ENCODE measurements at places on chromosomes 2 and 18.

GRCh38 chr2:31197166-31197565, 20.1 kb downstream of the CAPN14 start:
- no peak for DNase-seq

GRCh38 chr2:73225513-73226360, 7.3 kb downstream of the PRADC1 start:
- DNase-seq: no peak

- DNase-seq: no peak
Measured at GRCh38 chr2:42124011-42124785, 45.0 kb upstream of the EML4 start.

DNA sequence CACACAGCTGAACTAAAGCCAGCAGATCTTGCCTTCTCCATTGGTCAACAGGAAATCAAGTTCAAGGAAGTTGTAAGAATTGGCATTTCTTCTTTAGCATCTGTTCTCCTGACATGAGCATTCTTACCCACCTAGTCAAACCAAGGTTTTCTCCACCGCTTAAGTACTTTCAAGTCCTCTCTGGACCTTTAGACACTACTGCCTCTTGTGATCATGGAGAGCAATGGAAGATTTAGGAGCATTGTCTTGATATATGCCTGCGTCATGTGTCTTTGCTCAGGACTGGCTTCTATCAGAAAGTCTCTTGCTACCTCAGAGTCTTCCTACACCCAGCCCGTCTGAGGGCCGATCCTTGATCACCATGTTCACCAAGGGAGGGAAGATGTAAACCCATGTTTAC, 262.2 kb downstream of the PHLPP1 start:
- no peak for DNase-seq

DNA sequence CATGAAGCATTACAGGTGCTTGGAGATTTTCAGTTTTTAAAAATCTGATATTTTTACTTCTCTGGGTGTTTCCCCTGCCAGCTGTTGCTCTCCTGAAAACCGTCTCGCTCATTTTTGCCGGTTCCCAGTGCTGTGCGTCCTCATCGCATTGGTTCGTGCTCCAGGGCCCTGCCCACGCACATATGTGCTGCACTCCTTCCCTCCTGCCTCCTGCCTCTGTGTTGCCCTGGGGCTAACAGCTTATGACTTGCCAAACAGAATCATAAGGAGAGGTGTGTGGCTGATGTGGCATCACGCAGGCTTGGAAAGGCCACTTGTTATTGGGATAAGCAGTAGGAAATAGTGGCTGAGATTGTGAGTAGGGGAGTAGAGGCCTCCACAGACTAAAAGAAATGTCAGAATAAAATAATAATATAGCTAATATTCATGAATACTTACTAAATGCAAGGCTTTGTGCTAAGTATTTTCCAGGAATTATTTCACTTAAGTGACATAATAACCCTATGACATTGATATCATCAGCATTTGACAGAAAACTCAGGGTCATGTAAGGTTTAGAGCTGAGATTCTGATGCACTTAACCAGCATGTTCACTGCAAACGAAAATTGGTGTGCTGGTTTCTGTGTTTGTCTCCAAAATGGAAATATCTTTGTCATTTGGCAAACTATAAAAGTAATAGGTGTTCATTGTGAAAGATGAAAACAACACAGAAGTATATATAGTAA, 53.5 kb downstream of the SLC4A1AP start:
- DNase-seq: no peak

- no peak for DNase-seq
Measured at GRCh38 chr2:212145121-212145520, 393.5 kb downstream of the ERBB4 start.

DNA sequence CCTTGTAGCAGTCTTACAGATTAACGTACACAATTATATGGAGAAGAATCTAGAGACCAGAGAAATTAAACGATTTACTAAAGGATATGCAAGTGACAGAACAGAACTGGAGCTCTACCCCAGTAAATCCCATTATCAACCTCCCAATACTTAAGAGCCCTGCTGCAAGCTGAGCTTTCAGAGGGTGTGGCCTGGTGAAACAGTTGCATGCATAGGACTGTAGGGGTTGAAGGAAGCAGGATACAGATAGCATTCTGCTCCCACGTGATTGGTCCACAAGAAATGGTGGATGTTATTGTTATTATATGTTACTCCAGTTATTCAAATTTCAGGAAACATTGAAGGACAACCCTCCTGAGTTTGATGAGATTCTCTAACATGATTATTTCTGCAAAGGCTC, 210.8 kb upstream of the THUMPD2 start:
- DNase-seq: no peak

- no peak for DNase-seq
Measured at GRCh38 chr2:221258464-221258863, 313.6 kb downstream of the EPHA4 start.

DNA sequence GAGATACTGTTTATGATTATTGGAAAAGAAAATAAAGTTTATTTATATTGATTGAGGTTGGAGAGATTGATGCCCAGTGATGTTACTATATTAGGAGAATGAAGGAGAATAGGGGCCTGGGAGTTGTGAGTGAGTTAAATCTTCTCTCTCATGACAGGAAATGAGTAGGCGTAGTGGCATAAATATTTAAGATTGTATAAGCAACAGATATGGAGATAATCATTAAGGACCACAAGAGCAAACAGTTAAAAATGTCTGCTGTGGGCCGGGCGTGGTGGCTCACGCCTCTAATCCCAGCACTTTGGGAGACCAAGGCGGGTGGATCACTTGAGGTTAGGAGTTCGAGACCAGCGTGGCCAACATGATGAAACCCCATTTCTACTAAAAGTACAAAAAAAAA, 62.7 kb downstream of the PTRHD1 start:
- DNase-seq: no peak

GRCh38 chr18:76402026-76402990, 92.7 kb downstream of the ZNF516 start:
- DNase-seq: no peak

GRCh38 chr2:180001726-180002125, 5.4 kb downstream of the CWC22 start:
- DNase-seq: no peak

- no peak for DNase-seq
Measured at GRCh38 chr2:235051436-235052260, 99.8 kb downstream of the SH3BP4 start.

GRCh38 chr2:182767578-182767977, 51.5 kb downstream of the DNAJC10 start:
- DNase-seq: no peak

DNA sequence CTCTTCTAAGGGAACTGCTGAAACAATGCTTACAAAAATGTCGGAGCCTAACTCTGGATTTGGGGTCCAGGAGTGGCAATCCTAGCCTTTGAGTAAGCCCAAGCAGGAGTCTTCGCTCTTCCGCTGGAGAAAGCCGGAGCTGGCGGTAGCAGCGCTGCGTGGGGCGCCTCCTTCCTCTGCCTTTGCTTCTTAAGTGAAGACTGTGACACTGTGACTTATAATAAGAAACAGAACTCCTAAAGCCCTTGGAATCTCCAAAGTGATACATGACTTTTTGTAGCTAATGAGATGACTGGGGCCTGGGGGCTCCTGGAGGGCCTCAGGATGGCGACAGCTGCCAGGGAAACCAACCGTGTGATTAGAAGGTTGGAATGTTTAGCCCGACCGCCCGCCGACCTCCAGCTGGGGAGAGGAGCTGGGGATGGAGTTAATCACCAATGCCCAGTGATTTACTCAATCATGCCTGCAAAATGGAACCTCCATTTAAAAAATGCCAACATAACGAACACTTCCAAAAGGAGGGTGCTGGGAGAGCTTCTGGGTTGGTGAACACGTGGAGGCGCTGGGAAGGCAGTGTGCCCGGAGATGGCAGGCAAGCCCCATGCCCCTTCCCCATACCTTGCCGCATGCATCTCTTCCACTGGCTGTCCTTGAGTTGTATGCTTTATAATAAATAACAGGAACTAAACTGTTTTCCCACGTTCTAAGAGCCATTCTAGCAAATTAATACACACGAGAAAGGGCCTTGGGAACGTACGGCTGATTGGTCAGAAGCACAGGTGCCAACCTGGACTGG, 29.0 kb upstream of the MAL start:
- no peak for DNase-seq

DNA sequence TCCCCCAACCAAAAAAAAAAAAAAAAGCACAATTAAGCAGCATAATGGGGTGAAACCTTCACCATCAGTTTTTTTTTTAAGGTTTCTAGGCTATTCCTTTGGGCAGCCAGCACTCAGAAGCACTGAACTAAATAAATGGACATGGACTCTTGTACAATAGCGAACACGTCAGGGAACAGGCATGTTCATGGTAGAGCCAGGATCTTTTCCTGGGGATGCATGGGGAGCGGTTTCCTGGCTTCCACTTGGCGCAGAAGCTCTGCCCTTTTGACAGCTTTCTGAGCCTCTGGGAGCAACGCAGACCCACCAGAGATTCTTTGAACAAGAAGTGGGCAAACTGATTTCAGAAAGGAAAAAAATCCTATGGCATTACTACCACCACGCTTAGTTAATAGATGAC, 35.0 kb downstream of the ALPK2 start:
- no peak for DNase-seq

GRCh38 chr18:74951165-74951760, 257.7 kb downstream of the PTGR3 start:
- no peak for DNase-seq

DNA sequence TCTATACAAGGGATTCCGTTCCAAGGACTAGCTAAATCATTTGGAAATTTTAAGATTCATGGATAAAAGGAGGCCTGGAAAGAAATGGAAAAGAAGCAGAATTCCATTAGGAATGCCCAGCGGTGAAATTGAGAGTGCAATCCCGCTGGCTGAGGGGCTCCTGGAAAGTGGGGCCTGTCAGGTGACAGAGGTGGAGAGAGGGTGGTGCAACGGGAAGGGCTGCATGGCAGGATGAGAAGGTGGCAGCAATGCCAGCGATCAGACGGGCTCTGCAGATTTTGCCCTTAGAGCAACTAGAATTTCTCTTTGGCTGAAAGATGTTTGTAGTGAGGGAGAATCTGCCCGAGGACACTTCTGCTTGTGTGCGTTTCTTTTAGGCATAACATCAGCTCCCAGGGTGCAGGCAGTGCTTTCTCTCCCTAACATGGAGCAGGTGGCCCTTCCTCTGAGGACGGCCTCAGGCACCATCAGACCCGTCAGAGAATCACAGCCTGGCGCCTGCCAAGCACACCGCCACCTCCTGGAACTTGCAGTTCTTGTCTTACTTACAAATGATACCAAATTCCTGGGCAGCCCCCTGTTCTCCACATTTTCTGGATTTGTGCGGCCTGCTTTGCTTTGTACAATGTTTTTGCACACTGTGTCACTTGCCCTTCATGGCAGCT, 261.6 kb downstream of the NDUFA10 start:
- DNase-seq: no peak

DNA sequence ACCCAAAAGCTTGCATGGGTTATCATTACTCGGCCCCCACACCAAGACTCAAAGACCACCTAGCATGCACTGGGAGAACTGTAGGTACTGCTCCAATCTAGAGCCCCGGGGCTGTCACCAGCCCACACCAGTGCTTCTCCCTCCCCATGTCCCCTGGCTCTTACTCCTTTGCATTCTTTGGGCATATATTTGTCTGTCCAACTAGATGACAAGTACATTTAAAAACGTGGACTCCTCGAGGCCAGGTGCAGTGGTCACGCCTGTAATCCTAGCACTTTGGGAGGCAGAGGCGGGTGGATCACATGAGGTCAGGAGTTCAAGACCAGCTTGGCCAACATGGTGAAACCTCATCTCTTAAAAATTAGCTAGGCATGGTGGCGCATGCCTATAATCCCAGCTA, 7.8 kb downstream of the AFG3L2 start:
- no peak for DNase-seq

DNA sequence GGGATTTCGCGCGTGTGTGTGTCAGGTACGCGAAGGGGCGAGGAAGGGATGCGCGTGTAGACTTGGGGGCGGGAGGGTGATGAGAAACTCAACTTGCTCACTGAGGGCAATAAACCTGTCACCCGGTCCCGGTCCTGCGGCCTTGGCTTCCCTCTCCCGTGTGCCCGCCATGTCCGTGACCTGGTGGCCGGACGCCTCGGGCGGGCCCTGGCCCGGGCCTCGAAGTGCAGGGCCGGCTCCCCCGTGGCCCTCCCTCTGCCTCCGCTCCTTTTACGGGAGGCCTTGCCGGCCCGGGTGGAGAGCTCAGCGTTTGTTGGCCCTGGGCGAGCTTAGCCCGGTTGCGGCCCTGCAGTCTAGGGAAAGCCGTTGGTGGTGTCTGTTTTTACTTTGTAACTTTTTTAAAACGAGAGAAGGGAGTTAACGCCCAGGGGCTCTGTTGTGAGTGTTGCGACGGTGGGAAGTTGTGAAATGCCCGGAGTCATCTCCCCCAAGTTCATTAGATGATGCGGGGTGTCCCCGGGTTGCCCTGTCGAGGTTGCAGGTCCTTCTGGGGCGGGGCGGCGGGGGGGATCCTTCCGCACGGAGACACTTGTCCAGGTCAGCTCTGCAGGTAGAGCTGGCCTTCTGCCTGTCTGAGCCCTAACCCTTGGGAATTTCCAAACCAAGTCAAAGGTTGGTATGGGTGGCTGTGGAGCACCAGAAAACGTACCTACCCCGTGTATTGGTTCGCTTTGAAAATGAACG, 883 bp downstream of the SMCHD1 start:
- DNase-seq: peak; percentile 58

DNA sequence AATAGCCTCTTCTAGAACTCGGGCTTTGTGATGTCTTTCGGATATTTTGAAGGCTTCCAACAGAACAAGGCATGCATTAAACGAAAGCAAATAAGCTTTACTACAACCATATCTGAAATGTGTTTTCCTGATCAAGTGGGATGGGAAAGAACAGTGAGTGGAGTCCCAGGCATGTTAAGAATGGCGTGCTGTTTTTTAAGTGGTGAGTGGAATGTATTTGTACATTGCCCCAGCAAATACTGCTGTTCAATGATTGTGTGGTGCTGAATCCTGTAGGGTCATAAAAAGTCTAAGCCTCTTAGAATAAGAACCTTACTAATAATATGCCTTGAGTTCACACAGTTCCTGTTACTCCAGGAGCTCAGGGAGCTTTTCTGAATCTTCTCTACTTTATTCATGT, 52.5 kb downstream of the POMC start:
- DNase-seq: no peak

DNA sequence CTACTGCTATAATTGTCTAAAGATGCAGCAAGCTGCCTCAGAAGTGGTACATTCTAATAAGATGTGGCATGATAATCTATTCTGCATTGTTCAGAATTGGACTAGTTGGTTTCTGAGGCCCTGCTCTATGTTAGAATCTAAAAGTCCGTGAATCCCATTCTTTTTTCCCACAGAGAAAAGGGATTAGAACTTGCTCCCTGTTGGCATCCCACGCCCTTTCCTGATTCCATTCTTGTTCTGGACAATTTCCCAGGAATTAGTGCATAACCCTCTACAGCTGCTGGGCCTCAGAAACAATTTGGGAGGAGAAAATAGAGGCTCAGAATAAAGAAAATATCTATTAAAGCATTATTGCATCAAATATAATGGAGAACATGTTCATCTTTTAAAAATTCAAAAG, 282.7 kb downstream of the NRXN1 start:
- no peak for DNase-seq

All from CD4-positive, alpha-beta T cell treated with Interferon gamma for 1 hour (primary cell).